ENCODE measurements at places on chromosomes 7 and 10. TPM values are rescaled to one million over a fixed set of nuclear protein-coding genes. Genes with fewer than 3 reads are reported as not detected.

Gene TSPAN14
- 53.6 TPM for total RNA-seq

Gene VAX1
- not detected for total RNA-seq

Gene CPED1
- total RNA-seq: not detected

Gene TAS2R41
- not detected for total RNA-seq

Gene GIMAP4
- 202 TPM for total RNA-seq

Gene FGL2
- total RNA-seq: 0.14 TPM

Gene AGR3
- not detected for total RNA-seq

Gene MMRN2
- not detected for total RNA-seq

Gene UPK3BL2
- 23.3 TPM for total RNA-seq

Gene NKX2-3
- total RNA-seq: not detected

Gene PAPOLB
- not detected for total RNA-seq

Gene MACC1
- total RNA-seq: not detected

Gene ZPBP
- not detected for total RNA-seq

Gene CALML5
- not detected for total RNA-seq
